ENCODE measurements at places on chromosomes 2 and 18. TPM values are rescaled to one million over a fixed set of nuclear protein-coding genes. Genes with fewer than 3 reads are reported as not detected.

- no peak for DNase-seq
These were observed 63.1 kb downstream of the AAK1 start for GRCh38 chr2:69580486-69580885.

DNA sequence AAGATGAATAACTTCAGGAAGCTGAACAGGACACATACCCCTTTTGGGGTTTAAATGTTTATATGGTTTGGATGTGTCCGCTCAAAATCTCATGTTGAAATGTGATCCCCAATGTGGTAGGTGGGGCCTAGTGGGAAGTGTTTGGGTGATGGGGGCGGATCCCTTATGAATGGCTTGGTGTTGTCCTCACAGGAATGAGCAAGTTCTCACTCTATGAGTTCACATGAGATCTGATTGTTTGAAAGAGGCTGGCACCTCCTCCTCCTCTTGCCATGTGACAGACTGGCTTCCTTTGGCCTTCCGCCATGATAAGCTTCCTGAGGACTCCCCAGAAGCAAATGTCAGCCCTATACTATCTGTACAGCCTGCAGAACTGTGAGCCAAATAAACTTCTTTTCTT, 88.6 kb upstream of the ZNF532 start:
- no peak for DNase-seq

Gene IL1RN
- total RNA-seq = 41.7 TPM

Gene RGPD3
- total RNA-seq = 0.12 TPM

Gene TTN
- total RNA-seq = 19.6 TPM

- no peak for DNase-seq
These were observed 51.8 kb downstream of the MYL12B start for GRCh38 chr18:3313685-3314084.

Gene ATAD2B
- total RNA-seq = 24.0 TPM

DNA sequence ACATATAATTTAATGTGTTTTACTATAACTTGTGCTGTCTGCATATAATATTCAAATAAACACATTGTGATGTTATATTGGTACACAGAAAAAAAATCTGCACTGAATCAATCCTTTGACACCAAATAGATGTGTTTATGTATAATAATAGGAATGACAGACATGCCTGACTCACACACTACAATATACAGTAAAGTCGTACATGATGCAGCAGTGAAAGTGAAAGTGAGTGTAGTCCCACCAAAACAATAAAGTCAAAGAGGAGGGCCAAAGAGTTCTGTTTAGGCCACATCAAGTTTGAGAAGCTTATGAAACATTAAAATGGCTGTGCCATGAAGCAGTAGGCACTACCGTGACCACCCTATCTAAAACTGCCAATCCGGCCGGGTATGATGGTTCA, 8.2 kb upstream of the RBM44 start:
- DNase-seq = no peak

Gene ANO7
- 2.1 TPM for total RNA-seq

DNA sequence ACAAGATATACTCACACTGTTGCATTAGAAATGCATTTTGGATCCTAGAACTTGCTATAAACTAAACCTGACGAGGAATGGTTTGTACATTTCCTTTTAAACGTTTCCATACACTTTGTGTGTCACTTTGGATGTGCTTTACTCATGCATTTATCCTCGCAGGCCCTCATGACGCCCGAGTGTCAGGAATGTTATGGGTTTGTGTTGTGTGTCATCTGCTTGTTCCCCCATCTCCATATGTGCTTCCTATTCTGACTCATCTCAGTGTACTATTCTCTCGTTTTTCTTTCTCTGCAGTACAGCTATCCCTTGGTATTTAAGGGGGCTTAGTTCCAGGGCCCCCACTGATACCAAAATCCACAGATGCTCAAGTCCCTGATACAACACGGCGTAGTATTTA, 121.5 kb upstream of the RASGRP3 start:
- DNase-seq = no peak

DNA sequence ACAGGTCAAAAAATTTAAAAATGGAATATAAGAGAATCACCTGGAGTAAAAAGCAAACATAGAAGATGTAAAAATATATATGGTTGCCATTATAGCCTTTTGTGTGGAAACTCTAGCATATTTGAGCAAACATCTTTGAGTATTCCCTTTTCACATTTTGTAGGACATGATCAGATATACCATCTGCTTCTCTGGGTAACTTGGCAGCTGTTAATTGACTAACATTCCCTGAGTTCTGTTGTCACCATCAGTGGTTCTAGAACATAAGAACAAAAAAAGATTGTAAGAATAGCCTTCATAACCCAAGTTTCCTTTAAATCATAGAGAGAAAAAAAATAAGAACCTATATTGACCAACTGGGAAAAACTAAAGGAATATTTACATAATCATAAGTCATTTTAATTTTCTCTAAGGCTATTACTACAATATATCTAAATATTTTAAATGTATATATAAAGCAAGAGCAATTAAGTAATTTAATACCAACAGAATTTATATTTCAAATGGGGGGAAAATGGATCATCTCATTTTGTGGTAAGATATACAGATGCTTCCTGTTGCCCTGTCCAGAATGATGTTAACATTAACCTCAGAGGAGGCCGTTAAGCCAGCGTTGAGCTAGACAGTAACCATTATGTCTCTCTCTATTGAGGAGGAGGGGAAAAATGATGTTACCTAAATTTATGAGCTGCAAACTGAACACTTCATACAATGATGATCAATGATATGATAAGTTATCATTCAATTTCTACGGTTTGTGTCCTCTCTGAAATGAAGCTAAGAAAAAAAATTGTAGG, 9.8 kb upstream of the INO80D start:
- no peak for DNase-seq

Gene ARHGAP28
- total RNA-seq = 15.7 TPM

DNA sequence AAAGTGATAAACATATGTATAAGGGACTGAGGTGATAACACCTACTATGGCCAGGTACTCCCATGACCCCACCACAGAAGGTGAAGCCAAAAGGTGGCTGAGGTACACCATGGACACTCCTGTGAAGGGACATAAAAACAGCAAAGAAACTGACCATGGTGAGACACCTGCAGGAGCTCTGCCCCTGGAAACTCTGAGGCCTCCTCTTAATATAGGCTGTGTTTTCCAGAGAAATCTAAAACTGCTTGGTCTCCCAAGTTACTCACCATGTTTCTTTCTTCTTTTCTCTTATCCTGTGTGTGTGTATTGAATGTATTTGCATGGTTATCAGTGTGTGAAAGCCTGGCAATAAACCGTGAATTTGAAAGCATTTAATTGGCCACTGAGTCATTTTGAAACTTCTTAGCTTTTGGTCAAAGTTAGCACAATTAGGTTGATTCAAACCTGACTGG, 739.3 kb upstream of the GCFC2 start:
- DNase-seq = no peak

DNA sequence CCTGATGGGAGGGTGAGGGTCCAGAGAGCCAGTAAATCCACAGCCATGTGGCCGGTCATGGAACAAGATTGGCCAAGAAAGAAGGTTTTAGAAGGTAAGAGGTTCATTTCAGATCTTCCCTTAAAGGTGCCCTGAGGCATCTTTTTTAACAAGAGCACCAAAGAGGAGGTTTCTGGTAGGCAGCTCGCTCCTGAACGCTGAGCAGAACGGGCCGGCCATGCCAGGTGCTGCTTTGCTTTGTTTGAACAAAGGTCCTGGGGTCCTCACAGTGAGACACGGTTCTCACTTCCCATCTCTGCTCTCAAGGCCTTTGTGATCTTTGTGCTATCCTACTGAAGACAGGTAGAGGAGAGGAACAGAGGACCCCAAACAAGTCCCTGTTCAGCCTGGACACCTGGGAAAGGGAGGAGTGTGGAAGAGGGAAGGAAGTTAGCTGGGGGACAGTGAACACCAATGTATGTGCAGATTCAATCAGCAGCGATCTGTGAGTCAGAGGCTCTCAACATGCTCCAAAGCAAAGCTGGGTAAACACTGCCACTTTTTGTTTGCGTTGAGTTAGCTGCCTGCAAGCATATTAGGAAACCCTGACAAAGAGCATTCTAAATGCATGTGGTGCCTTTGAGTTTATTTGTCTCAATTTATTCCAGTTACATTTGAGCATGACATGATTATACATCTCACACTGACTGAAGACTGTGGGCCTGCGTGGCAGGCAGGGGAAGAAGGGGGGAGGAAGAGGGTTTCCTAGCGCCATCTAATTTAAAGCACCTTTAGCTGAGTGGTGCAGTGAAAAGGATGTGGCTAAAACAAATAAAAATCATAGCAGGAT, 102.4 kb downstream of the ASB1 start:
- no peak for DNase-seq

Gene EIF2AK2
- 57.1 TPM for total RNA-seq

GRCh38 chr2:162368494-162368893, 24.6 kb downstream of the GCA start:
- DNase-seq = no peak

GRCh38 chr18:11801573-11801972, 49.6 kb upstream of the CHMP1B start:
- no peak for DNase-seq

DNA sequence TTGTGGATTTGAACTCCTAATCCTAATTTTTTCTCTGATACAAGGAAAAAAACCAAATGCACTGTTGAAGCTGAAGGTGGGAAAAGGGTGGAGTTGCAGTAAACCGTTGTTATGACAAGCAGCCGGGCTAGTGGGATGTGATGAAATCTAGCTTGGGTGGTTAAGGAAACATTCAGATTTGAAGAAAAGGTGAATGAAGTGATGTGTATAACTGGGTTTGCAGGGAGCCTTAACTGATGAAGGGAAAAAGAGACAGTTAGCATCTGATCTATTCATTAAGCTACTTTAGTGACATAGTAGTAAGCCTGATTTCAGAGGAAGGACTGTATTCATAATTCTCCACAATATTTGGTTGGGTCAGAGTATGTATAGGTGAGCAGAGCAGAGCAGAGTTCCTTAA, 3.5 kb downstream of the EML6 start:
- DNase-seq = no peak

All from upper lobe of right lung (tissue), 1 donor.